ENCODE measurements at places on chromosomes 13 and 19.

- no peak for DNase-seq
Measured at GRCh38 chr19:522726-523125, 8.8 kb upstream of the CDC34 start.

GRCh38 chr13:44313674-44314073 lies 60.0 kb upstream of the SERP2 start:
- DNase-seq: no peak

GRCh38 chr13:75217949-75218348 lies 264.0 kb downstream of the TBC1D4 start:
- DNase-seq: no peak

DNA sequence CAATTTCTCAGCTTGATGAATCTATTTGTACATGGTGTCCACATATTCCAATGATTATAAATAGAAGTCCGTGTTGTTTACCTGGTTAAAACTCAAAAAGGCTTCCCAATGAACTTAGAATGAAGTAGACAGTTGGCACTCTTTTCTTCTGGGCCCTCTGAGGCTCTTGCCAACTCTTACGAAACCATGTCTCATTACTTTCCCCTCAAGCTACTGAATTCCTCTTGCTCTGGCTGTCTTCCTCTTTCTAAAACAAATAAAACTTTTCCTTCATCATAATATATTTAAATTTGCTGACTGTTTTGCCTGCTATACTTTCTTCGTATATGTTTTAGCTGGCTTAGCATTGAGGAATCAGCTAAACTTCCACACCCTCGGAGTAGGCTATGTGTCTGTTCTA lies 139.7 kb downstream of the SLITRK6 start:
- no peak for DNase-seq
